ENCODE measurements at places on chromosomes 5 and 9.

GRCh38 chr5:170247363-170247762 lies 14.6 kb downstream of the C5orf58 start:
- no peak for DNase-seq

DNA sequence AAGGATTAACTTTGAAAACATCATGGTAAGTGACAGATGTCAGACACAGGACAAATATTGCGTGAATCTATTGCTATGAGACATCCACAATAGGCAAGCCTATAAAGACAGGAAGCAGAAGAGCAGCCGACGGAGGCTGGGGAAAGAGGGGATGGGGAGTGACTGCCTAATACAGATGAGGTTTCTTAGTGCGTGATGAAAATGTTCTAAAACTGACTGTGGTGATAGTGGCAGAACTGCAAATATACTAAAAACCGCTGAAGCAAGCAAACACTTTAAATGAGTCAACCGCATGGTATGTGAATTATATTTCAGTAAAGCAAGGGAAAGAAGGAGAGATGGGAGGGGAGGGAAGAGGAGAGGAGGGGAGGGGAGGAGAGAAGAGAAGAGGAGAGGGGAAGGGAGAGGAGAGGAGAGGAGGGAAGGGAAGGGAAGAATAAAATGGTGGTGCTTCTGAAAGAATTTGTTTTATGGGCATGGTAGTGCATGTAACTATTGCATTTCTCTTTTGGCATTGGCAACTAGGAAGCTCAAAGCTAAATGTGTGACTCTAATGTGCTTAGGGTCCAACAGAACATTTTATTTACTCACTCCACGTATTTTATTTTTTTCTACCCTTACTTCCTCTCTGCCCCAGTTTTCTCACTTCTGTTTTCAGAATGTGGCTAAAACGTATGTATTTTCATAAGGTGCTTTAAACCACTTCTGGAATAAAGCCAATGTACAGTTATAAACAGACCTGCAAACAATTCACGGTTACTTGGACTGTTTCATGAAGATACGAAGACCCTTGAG lies 21.3 kb downstream of the AKNA start:
- no peak for DNase-seq

DNA sequence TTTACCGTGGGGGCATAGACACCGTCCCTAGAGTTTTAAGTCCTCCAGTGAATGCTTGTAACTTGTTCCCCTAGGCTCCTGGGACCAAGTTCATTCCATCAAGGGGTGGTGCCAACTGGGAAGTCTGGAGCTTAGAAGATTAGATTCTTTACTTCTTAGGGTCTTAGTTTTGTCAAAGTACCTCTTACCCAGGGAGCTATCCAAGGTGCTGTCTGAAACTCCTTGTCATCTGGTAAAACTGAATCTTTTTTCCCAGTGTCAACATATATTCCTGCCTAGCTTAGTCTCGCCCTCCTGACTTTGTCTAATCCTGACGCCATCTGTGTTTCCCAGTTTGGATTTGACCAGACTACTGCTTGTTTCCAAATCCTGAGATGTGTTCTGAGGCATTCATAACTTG lies 41.6 kb downstream of the MAMDC2 start:
- DNase-seq, result no peak

- no peak for DNase-seq
Measured at GRCh38 chr5:6721442-6721841, 8.2 kb downstream of the TENT4A start.
